ENCODE measurements at places on chromosomes 7 and 10.

GRCh38 chr7:94115316-94115715 lies 111.2 kb upstream of the BET1 start:
- no peak for DNase-seq

- no peak for DNase-seq
Observed at GRCh38 chr10:96835899-96836298, 3.8 kb downstream of the LCOR start.

DNA sequence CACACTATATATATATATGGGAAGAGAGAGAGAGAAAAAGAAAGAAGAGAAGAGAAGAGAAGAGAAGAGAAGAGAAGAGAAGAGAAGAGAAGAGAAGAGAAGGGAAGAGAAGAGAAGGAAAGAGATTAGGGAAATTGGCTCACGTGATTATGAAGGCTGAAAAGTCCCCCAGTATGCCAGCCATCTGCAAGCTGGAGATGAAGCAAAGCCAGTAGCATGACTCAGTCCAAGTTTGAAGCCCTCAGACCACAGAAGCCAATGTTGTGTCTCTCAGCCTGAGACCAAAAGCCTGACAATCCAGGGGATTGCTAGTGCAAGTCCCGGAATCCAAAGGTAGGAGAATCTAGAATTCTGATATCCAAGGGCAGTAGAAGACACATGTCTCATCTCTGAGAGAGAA lies 206.3 kb upstream of the PRSS1 start:
- no peak for DNase-seq

- no peak for DNase-seq
Observed at GRCh38 chr7:14073543-14073942, 84.1 kb upstream of the ETV1 start.
